A673 (cell line): ENCODE measurements at places on chromosomes 11 and 22.

GRCh38 chr11:124479561-124479960, 34.1 kb upstream of the OR8B8 start:
- DNase-seq = no peak

- peak; percentile 78 for DNase-seq
These were observed 4.5 kb upstream of the CDC42EP2 start for GRCh38 chr11:65310215-65310614.

GRCh38 chr11:62124186-62125113, 639 bp downstream of the INCENP start:
- peak; percentile 35 for DNase-seq

- DNase-seq = peak; percentile 65
These were observed 224.2 kb downstream of the CEP164 start for GRCh38 chr11:117551761-117552343.

GRCh38 chr22:37529652-37530345, 10.6 kb upstream of the CARD10 start:
- DNase-seq = no peak

DNA sequence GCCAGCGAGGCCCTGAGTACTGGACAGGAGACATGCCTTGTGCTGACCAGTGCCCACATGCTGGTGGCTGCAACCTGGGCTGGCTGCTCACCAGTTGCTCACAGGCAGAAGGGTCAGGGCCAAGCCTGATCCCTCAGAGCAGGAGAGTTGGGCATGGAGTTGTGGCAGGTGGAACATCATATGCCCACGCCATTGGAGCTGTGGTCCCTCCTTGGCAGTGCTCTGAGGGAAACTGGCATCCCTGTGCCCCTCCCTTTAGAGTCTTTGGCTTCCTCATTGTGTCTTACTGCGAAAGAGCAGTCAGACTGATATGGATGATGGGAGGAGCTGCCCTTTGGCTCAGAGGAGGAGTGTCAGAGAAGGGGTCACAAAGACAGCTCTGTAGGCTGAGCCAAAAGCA, 3.1 kb upstream of the MYEOV start:
- DNase-seq = no peak

- no peak for DNase-seq
These were observed 121.1 kb downstream of the KCNC1 start for GRCh38 chr11:17855531-17856290.

GRCh38 chr11:109696191-109696897, 274.4 kb downstream of the C11orf87 start:
- DNase-seq = no peak

- DNase-seq = no peak
These were observed 10.8 kb upstream of the IFITM3 start for GRCh38 chr11:331358-332060.

DNA sequence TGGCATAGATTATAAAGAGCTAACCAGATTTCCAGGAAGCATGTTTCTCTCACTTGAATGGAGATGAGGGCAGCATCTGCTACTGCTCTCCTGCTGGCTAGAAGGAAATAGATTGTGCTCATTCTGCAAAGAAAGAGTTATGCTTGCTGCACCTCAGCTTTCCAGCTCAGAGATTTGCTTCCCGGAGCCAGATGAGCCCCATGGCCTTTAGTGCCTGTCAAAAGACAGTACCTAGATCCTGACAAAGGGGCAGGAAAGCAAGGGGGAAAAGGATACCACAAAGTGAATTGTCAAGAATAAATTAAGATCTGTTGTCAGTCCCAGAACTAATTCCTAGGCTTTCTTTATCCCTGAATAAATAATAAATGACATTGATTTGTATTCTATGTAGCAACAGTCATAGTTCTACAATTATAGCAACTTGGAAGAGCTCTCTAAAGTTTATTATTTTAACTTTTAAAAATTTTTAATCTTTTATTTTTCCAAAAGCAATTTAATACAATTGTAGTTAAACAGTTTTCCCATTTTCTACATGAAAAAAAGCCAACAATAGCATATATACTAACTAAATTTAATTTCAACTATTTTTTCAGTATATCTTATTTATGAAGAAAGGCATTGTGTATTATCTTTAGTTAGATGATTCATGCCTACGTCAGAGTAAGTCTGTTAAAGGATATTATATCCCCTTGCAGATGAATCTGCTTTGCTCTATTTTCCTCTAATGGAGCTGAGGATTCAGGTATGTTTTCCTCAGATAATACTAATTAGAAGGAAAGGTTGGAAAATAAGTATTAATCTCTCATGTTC, 306.1 kb upstream of the DDI1 start:
- peak; percentile 61 for DNase-seq

GRCh38 chr11:587978-588380, 11.7 kb downstream of the PHRF1 start:
- no peak for DNase-seq

DNA sequence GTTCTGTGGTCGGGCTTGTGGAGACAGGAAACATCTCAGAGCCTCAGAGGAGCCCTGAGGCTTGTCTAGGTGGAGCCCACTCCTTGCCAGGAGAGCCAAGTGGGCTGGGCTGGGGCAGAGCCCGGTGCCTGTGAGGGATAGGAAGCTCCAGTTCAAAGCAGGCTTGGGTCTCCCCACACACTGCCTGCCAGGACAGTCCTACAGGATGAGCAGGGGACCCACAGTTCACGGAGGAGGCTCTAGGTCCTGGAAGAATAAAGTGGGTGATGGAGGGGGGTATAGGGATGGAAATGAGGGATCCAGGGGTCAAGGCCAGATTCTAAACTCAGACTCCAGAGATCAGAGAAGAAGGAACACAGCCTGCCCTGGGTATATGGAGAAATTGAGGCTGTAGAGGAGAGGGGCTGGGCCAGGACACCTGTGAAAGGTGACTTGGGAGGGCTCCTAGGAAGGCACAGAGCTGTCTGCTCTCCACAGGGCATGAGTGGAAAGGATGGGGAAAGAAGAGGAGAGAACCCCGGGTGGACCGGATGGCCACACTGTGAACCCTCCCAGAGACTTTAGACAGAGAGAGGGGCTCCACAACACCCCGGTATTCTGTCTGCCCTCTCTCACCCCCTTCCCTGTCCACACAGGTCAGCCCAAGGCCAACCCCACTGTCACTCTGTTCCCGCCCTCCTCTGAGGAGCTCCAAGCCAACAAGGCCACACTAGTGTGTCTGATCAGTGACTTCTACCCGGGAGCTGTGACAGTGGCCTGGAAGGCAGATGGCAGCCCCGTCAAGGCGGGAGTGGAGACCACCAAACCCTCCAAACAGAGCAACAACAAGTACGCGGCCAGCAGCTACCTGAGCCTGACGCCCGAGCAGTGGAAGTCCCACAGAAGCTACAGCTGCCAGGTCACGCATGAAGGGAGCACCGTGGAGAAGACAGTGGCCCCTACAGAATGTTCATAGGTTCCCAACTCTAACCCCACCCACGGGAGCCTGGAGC, 7.4 kb downstream of the IGLL5 start:
- no peak for DNase-seq

- DNase-seq = no peak
These were observed 54.7 kb upstream of the CSNK2A3 start for GRCh38 chr11:11407763-11408084.

- no peak for DNase-seq
These were observed 21.2 kb upstream of the ISX start for GRCh38 chr22:35044607-35045390.

GRCh38 chr11:30046578-30046945, 29.7 kb upstream of the KCNA4 start:
- DNase-seq = peak; percentile 54

GRCh38 chr11:63273685-63274084, 30.3 kb upstream of the SLC22A25 start:
- no peak for DNase-seq

- no peak for DNase-seq
These were observed 175.2 kb downstream of the DBX1 start for GRCh38 chr11:19985111-19985510.

- DNase-seq = peak; percentile 76
These were observed 39.4 kb upstream of the CFAP300 start for GRCh38 chr11:102007567-102008437.

DNA sequence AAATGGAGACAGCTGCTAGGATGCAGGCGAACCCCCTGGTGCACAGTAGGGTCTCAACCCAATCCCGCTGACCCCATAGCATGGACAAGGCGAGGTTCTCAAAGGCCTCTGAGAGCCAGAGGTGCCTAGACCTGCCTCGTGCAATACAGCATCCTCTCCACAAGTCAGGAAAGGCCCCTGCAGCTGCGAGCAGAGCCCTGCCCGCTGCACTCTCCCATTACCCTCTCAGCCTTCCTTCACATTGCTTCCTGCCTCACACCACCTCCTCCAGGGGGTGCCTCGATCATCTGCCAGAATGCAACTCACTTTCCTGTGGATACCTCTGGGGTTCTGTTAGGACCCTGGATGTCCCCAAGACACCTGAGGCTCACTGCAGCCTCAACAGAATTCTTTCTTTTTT, 42.8 kb upstream of the TCF20 start:
- DNase-seq = no peak

DNA sequence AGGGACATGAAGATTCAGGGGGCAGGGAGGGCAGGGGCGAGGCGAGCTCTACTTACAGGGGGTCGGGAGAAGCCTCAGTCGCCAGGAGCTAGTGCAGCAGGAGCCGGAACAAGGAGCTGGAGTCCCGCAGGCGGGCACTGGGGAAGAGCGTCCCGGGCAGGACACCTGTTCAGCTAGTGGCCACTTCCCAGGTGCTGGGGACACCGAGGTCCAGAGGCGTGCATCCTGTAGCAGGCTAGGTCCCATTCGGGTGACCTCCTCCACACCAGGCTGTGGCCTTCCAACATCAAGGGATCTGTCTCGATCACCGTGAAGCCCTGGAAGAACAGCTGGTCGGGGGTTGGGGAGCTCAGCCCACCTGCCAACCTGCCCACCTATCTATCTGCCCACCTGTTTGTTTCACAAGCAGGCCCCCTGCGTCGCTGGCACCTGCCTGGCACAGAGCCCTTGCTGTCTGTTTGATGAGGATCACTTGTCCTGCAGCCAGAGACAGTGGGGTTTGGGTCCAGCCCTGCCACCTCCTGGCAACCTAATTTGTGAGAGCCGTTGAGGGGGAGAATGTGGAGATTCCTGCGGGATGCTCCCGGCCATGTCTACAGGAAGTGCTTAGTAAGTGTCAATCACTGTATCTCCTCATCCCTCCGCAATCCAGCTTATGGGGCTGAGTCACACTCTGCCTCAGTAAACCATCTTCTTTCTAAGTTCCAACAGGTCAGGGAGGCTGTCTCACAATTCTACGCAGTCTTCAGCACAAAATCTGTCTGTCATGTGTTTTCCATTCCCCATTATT, 940.9 kb downstream of the BRD1 start:
- no peak for DNase-seq

GRCh38 chr11:61743486-61744095, 8.8 kb upstream of the MYRF start:
- no peak for DNase-seq

- DNase-seq = no peak
These were observed 441.4 kb upstream of the FAT3 start for GRCh38 chr11:91783173-91783572.

- no peak for DNase-seq
These were observed 18.7 kb downstream of the POU2AF1 start for GRCh38 chr11:111360150-111361043.

DNA sequence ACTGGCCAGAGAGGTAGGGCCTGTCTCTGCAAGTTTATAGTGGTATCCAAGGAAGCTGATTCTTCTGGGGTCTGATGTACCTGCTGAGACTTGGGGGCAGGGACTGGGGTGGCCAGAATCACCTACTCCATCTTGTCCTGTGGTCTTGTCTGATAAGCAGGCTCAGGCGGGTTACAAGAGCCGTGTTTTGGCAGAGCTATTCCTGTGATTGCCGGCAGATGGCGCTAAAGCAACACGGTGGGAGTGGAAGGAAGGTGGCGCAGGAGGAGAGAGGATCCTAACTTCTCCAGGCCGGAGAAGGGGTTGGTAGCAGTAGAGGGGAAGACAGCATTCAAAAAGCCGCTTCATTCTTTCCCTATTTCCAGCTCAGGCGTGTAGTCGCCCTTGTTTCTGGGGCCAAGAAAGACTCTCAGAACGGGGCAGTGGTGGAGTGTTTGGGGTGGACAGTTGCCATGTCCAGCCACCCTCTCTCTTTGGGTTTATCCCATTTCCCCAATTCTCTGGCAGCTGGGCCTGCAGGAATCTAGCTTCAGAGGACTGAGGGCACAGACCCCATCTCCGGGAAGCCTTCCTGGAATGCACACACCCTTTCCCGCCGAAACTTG, 15.1 kb downstream of the CHRM1 start:
- peak; percentile 93 for DNase-seq

GRCh38 chr11:110909336-110909735, 197.1 kb upstream of the ARHGAP20 start:
- DNase-seq = peak; percentile 52

- DNase-seq = no peak
These were observed 9.5 kb downstream of the PLA2G6 start for GRCh38 chr22:38171927-38172831.

GRCh38 chr11:72844356-72844755, 30.1 kb downstream of the ATG16L2 start:
- no peak for DNase-seq

GRCh38 chr11:794013-794765, 3.9 kb downstream of the SLC25A22 start:
- no peak for DNase-seq

- no peak for DNase-seq
These were observed 845.3 kb downstream of the FAM181B start for GRCh38 chr11:81888391-81888790.

DNA sequence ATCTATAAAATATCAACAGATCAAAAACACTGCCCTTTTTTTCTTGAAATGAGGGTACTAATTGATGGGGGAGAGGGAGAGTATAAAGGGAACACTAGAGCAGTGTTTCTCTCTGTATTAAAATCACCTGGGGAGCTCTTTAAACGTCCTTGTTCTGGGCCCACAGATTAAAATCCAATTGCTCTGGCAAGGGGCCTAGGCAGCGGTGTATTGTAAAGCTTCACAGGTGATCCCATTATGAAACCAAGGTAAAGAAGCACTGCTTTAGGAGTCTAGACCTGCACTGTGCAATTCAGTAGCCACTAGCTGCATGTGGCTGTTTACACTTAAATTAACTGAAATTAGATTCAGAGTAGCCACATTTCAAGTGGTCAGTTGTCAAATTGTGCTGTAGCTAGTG, 3.0 kb downstream of the AQP11 start:
- no peak for DNase-seq

- DNase-seq = no peak
These were observed 47.3 kb downstream of the CTTN start for GRCh38 chr11:70445605-70446004.

- DNase-seq = no peak
These were observed 94.2 kb downstream of the ABTB2 start for GRCh38 chr11:34263441-34264091.

GRCh38 chr11:17933708-17934107, 79.1 kb downstream of the SERGEF start:
- no peak for DNase-seq
